Activated T-helper 1 cell treated with anti-CD3 and anti-CD28 coated beads, Interleukin-2, amount 50 U/mL, for 16 hours (primary cell): ENCODE measurements at places on chromosomes 1 and 21.

GRCh38 chr1:89980605-89981004 lies 14.3 kb upstream of the ZNF326 start:
- DNase-seq = no peak

GRCh38 chr1:213982289-213982671 lies 5.5 kb upstream of the PROX1 start:
- no peak for DNase-seq

GRCh38 chr1:94807742-94808491 lies 12.2 kb upstream of the SLC44A3 start:
- DNase-seq = no peak

DNA sequence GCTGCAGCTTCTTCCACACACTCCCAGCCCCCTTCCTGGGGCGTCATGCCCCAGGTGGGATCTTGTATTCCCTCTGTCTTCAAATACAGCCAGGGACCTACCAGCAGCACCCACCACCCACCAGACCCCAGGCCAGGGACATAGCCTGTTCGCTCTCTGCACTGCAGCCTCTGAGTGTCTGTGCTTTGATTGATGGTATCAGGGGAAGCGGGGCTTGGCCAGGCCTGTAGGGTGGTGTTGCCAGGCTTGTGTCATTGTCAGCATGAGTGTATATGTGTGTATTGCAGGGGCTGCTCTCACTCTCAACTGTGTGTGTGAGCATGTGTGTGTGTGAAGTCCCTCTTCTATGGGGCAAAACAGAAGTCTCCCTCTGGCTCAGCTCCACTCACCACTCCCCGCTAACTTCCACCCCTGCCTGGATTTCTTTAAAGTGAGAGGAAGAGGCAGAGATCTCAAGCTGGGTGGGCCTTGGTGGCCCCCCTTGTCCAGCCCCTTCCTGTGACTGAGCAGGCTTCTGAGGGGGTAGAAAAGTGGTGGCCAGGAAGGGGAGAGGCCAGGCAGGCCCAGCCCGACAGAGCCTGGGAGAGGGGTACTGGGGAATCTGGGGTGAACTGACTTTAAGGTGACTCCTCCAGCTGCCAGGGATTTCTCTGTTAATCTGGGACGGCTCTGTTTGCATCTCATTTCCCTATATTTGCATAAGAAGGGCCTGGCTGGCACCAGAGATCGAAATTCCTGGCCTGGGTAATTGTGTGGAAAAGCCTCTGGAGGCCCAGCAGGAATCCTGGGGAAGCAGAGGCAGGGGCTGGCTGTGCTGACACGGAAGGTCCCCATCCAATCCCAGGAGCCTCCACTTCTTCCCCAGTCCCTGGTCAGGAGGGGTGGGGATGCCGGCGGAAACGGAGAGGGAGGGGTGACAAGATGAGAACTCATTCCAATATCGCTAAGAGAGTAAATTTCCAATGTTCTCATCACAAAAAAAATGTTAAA lies 18.6 kb upstream of the ADGRB2 start:
- DNase-seq = no peak

DNA sequence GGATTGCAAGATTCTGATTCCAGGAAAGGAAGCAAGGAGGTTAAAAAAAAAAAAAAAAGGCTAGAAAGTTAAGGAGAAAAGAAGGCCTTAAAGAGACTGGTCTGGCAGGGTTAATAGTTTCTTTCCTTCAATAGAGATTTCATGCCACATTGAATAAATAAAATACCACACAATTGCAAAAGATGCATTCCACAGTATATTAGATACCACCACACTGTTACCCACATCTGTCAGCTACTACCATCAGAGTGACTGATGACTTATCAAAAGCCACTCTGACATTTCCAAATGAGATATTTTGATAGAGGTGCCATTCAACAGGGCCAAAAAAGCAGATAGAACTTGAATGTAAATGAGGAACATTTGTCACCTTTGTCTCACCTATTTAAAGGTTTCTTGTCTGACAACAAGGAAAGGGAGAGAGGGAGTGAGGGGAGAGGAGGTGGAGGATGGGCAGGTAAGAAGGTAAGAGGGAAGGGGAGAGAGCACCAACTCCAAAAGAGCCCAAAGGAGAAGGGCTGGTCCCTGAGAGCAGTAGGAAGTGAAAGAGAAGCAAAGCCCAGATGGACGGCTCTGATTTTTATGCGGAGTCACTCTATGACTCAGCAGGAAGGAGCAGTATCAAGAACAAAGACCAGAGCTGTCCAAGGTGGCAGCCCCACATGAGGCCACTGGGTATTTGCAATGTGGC lies 38.3 kb downstream of the LRRN2 start:
- DNase-seq = no peak

DNA sequence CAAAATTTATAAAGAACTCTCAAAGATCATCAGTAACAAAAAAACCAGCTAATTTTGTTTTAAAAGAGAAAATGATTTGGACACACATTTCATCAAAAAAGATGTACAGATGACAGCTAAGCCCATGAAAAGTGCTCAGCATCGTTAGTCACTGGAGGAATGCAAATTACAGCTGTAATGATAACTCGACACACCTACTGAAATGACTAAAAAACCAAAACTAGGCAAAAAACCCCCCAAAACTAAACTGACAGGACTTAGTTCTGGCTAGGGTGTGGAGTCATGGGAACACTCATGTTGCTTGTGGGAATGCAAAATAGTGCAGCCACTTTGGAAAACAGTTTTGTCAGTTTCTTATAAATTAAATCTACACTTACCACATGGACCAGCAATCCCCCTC lies 59.5 kb downstream of the CNIH3 start:
- DNase-seq = no peak

DNA sequence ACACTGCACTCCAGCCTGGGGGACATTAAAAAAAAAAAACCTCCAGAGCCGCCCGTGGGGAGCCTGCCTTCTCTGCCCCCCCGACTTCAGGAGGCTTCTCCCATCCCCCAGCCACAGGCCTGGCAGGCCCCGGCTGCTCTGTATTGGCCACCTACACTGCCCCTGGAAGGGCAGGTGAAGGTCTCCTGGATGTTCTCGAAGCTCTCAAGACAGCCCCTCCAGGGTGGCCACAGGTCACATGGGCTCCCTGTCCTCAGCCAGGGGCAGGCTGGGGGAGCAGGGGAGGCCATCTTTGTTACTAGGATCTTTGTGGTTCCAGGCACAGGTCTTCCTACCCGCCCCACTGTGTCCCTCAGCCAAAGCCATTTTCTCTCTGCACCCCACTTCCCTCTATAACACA lies 32.8 kb downstream of the PADI6 start:
- DNase-seq = no peak

DNA sequence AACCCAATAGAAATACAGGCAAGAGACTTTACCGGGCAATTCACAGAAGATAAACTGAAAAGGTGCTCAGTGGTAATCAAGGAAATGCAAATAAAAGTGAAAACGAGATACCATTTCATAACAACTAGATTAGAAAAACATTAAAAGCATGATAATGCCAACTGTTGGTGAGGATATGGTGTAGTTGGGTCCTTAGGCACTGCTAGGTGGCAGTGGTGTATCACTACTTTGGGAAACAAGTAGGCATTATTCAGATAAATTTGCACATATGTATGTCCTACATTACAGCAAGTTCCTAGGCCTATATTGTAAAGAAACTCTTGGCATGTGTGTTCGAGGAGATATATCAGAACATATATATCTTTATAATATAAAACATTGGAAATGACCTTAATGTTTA lies 31.0 kb downstream of the AZIN2 start:
- no peak for DNase-seq
